Uterus (tissue), 4 donors: ENCODE measurements at places on chromosomes 12 and 14. TPM values are rescaled to one million over a fixed set of nuclear protein-coding genes. Genes with fewer than 3 reads are reported as not detected.

GRCh38 chr14:61603736-61604135, 91.6 kb upstream of the HIF1A start:
- DNase-seq, result no peak

GRCh38 chr12:6559500-6559899, 3.7 kb upstream of the IFFO1 start:
- no peak for DNase-seq

DNA sequence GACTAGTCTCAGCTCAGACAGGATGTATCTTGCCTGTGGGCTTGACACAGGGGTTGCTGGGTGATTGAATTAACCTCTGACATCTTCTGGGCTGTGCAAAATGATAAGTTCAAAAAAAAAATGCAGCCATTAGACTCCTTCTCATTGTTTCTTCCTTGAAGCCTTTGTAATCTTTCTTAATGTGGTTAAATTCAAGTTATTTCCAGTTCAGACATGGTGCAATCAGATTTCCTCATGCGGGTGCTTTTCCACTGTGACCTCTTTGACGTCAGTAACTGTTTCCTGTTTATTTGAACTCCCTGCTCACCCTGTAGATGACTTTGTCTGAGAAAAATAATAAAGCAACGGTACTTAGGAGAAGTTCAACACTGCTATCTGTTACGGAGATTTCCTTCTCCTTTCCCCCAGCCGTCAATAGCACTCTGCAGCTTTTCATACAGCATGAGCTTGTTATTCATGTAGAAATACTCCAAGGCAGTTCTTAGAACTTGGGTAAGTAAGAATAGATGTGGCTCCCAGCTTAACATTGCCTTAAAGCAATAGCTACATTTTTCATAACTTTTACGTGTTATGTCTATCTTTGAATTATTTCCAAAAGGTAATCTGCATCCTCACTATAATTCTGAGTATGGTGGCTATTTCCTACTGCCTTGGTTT, 155.5 kb downstream of the PRKCH start:
- DNase-seq, result peak; percentile 37

- DNase-seq, result peak; percentile 44
Measured at GRCh38 chr12:128783129-128783574, 40.6 kb downstream of the SLC15A4 start.

DNA sequence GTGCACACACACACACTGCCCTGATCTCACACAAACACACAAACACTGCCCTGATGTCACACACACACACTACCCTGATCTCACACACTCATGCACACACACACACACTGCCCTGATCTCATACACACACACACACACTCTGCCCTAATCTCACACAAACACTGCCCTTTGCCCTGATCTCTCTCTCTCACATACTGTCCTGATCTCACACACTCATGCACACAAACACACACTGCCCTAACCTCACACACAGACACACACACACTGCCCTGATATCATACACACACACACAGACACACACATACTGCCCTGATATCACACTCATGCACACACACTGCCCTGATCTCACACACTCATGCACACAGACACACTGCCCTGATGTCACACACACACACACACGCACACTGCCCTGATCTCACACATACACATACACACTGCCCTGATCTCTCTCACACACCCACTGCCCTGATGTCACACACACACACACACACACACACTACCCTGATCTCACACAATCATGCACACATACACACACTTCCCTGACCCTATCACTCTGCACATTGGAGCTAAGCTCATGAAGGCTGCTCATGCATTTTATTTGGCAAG, 97.6 kb upstream of the DIO3 start:
- DNase-seq, result no peak

GRCh38 chr12:18907728-18908127, 169.8 kb downstream of the CAPZA3 start:
- DNase-seq, result no peak

DNA sequence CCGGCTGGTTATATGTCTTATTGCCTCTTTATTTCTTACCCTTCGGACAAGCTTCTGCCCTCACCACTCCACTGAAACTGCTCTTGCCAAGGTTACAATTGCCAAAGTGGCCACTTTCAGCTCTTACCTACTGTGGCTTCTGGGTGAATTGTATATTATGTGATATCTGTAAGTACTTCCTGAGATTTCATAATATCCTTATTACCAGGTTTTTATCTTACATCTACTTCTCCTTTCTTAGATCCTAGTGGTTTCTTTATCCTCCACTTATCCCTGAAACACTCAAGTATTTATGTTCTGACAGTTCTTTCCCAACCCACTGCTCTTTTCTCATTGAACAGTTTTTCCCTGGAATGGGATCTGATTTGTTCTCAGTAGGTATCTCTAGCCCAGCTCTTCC, 10.5 kb downstream of the CELA1 start:
- DNase-seq, result no peak

- peak; percentile 91 for DNase-seq
Measured at GRCh38 chr12:20212658-20213555, 155.4 kb upstream of the PDE3A start.

GRCh38 chr12:19886639-19887064, 447.4 kb downstream of the AEBP2 start:
- no peak for DNase-seq

- DNase-seq, result no peak
Measured at GRCh38 chr12:56103823-56104108, 593 bp upstream of the PA2G4 start.

DNA sequence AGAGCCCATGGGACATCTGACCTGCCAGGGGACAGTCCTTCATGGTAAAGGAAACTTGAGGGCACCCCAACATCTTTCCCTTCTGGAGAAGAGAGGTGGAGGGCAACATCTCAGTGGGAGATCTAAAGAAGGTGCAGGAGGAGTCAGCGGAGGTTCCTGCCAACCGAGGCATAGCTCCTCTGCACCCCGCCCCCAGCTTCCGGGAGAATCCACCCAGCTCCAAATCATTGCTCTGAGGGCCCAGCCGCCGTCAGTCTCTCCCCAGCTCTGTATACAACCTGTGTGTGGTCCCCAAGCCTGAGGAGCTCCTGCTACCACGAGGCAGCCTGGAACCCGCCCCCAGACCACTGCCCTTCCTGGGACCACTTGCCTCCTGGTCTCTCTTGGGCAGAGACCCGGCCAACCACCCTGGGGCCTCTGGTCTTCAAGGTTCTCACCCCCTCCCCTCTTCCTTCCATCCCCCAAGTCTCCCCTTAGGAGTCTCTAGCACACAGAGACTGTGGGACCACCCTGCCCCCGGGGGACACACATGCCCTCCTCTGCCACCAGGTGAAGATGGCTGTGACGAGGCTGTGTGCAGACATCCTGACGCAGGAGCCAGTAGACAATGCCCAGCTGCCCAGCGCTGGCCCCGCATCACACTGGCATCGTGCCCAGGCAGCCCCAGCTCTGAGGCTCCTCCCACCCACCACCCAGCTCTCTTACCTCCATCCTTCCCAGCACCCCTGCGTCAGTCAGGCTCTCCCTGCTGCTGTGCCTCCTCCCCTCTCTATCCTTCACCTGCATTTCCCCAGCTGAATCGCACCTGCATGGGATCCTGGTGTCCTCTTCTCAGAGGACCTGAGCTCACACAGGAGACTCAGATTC, 13.0 kb upstream of the NUDT14 start:
- DNase-seq, result no peak

DNA sequence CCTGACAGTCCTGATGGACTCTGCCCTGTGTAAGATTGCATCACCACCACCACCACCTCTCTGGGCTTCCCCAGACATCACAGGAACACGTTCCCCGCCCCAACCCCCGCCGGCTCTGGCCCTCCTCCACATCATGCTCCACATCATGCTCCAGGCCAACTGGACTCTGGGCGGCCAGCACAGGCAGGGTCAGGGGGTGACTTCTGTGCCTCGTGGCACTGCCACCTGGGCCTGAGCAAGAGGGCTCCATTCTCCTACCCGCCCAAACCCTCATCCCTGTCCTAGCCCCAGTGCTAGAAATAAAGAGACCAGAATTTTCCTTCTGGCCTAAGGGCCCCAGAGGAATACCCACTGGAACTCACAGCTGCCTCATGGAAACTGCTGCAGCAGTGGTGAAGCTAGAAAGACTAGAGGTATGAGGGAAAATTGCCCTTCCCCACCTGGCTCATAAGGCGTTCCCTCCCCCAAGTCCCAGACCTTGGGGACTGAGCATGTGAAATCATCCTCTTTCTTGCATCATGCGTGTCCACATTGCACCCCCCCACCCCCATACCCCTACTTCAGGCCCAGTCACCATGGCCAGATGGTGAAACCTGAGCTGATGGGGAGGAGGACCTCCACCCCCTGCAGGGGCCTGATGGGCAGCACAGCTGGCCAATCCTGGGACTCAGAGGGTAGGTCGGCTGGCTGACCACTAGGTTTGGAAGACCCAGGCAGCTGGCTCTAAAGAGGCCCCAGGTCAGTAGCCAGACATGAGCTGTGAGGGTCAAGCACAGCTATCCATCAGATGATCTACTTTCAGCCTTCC, at the start of gene INHBE:
INHBE (plus strand) TSS at position 742 of the 808 bp plus-strand sequence. CDS start 230 bp downstream, outside the sequence.
- DNase-seq, result no peak

- DNase-seq, result no peak
Measured at GRCh38 chr12:54266852-54267251, 13.1 kb downstream of the CBX5 start.

- no peak for DNase-seq
Measured at GRCh38 chr14:31954991-31955390, 122.1 kb upstream of the ARHGAP5 start.

DNA sequence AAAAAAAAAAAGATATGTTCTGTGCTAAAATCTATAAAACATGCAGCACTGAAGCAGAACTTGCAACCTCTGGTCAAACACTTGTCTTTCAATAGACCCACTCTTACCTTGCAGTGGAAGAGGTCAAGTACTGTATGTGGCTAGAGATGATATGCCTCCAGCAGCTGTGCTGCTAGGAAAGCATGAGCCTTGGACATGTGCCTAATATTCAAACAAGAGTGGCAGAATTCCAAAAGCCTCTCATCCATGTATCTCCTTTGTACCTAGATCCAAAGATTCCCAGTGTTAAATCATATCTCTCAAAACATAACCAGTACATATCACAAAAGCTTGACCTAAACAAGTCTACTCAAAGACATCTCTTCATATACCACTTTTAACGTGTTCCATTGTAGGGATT, 105.0 kb upstream of the CPNE8 start:
- DNase-seq, result no peak

DNA sequence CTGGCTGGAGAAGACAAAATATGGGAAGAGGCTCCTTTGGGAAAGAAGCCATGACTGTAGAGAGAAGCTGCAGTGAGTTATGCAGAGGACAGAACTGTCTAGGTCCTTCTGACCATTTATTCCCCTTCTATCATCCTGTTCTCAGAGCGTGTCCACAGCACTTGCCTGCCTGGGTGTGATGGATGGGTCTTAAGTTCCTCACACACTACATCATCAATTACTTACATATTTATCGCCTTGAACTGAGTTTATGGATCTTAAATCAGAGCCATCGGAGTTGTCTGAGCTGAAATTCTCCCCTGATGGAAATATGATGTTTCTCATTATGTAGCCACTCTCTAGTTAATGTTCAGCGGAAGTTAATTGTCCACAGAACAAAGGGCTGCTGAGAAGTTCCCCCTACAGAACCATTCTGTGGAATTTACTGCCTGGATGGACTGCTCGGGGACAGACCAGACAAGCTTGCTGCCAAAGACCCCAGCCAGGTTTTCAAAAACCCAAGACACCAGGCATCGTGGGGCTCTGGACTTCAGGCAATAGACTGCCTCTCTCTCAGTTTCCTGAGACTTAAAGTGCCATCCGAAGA, 232.5 kb upstream of the NOS1 start:
- no peak for DNase-seq

- DNase-seq, result no peak
Measured at GRCh38 chr12:101655393-101655792, 42.0 kb upstream of the CHPT1 start.

DNA sequence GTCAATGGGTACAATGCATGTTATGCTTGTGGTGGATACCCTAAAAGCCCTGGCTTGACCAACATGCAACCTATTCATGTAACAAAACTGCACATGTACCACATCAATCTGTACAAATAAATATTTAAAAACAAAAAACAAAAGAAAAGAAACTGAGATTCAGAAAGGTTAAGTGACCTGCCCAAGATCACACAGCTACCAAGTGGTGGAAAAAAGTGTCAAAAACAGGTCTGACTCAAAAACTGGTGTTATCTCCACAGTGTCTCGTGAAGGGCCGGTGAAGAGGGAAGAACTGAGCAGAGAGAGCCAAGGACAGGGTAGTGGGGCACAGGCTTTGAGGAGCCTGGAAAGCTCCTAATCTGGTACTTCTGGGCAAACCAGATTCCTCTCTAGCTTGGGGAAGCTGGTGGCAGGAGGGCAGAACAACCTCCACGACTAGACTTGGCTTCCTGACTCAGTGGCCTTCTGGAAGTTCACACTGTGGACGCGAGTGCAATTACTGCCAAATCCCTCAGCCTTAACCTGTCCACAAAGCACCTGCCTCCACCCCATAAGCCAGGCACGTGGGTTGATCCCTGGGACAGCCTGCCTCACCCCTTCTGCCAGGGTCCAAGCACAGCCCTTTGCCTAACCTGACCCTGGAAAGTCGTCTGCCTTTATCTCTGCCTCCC, 15.6 kb downstream of the ZBTB39 start:
- DNase-seq, result no peak

GRCh38 chr14:43671716-43672485, 835.2 kb downstream of the FSCB start:
- DNase-seq, result no peak

DNA sequence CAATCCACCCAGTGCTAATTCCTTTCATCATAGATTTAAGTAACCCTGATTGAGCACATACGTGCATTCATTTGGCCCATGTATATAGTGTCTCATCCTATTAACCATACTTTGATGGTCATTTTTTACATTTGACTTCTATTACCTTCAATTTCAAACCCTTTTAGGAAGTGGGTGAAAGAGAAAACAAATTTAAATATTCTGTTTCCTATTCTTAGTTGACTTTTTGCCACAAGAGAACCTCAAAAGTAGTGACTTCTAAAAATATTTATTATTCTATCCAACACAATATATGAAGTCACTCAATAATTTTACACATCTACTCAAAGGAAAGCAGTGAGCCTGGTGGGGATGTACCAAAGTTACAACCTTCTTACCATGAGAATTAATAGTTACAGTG, 164.9 kb downstream of the CEP128 start:
- DNase-seq, result no peak

DNA sequence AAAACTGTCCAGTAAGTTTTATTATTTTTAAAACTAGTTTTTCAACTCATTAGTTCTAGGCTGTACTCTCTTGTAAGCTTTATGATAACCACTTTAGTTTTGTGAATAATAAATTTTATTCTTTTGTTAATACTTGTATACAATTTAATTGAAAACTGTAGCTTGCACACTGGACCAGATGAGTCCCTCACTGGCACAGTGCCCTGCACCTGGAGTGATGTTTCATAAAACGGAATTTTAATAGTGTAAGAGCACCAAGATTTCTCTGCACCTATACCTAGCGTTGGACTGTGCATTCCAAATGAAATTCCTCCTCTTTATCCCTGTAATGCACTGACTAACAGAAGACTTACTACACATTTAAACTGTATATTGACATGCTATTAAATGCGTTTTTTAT, 80.8 kb downstream of the PRIMA1 start:
- no peak for DNase-seq

- DNase-seq, result no peak
Measured at GRCh38 chr14:54094765-54095164, 138.1 kb upstream of the BMP4 start.

Gene AQP6
- total RNA-seq, result 0.35 TPM

Gene MFAP5
- 259 TPM for total RNA-seq

Gene IRAK3
- 39.7 TPM for total RNA-seq

Gene FOXA1
- total RNA-seq, result not detected

Gene KTN1
- 183 TPM for total RNA-seq

Gene BCAT1
- total RNA-seq, result 25.9 TPM
